ENCODE measurements at places on chromosomes 4 and X. TPM values are rescaled to one million over a fixed set of nuclear protein-coding genes. Genes with fewer than 3 reads are reported as not detected.

AFM gene
- not detected for total RNA-seq

ASB5 gene
- total RNA-seq: not detected

APLN gene
- total RNA-seq: 6.9 TPM

DNA sequence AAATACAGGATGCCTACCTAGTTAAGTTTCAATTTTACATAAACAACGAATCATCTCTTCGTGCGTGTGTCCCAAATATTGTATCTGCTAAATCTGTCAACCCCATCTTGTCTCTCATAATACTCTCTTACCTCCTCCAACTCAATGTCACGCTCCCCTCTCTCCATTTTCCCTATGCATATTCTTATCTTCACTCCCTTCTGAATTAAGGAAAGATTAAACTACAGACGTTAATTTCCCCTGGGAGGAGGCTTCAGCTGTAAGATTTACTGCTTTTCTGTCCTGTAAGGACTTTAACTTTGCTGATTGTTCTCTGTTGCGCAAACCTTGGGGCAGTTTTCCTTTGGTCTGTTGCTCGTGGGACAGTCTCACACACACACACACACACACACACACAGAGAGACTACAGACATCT is 455 bp upstream of the ABCB7 start:
- DNase-seq: no peak

GRCh38 chr4:178293601-178294000 is 851.4 kb upstream of the AGA start:
- DNase-seq: no peak

GRCh38 chr4:159296061-159296460 is 193.2 kb downstream of the RAPGEF2 start:
- DNase-seq: no peak

GRCh38 chr4:140122891-140123290 is 31.1 kb downstream of the MAML3 start:
- no peak for DNase-seq
